ENCODE measurements at places on chromosomes 1 and 21.
A peak's percentile ranks its signal among the peaks of the same experiment; 100 is the strongest.

- no peak for DNase-seq
These were observed 12.4 kb downstream of the SKI start for GRCh38 chr1:2240270-2241156.

- DNase-seq: no peak
These were observed 70.6 kb downstream of the COQ8A start for GRCh38 chr1:227010645-227011044.

DNA sequence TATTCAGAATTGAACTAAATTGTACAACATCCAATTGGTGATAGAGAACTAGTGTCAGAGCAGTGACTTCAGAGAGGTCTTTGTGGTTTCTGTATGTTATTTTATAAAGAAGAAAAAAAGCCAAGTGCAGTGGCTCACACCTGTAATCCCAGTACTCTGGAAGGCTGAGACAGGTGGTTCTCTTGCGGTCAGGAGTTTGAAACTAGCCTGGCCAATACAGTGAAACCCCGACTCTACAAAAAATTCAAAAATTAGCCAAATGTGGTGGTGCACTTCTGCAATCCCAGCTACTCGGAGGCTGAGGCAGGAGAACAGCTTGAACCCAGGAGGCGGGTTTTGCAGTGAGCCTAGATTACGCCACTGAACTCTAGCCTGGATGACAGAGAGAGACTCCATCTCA, 90.7 kb downstream of the ASH1L start:
- DNase-seq: no peak

- DNase-seq: no peak
These were observed 783 bp upstream of the AGL start for GRCh38 chr1:99849413-99849743.

GRCh38 chr1:238242181-238242580, 351.5 kb upstream of the ZP4 start:
- DNase-seq: no peak

- no peak for DNase-seq
These were observed 68.1 kb downstream of the URB2 start for GRCh38 chr1:229694053-229694693.

DNA sequence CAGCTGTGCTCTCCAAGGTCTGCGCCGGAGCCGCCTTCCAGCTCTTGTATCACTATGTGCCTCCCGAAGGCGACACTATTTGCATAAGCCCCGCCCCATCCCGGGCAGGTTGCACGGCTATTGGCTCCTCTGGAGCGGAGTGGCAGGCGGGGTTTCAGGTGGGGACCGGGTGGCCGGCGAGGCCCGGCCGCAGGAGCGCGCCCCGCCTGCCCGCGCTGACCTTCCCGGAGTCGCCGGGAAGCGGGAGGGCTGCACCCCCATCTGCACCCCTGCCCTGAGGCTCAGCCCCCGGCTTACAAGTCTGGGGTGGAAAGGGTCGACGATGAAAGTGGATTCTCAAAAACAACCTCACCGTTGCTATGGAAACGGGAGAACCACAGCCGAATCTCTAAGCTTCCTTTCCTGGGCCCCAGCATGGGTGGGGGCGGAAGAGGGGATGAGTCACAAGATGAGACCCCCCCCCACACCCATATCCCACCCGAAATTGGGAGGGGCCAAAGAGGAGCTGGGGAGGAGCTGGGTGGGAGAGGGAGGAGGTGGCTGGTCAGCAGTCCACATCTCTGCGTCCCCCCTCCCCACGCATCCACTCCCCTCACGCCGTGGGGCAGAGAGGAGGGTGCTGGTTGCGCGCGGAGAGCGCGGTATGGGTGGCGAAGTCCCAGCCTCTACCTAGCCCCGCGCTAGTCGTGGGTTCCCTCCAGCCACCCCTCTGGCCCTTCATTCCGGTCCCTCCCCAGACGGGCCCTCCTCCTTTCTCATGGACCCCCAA, at the start of gene HPCAL4:
TSS of gene HPCAL4 (minus strand) at position 51 of the 769 bp plus-strand sequence. CDS start 6,830 bp downstream, outside the sequence.
- DNase-seq: peak; percentile 82

DNA sequence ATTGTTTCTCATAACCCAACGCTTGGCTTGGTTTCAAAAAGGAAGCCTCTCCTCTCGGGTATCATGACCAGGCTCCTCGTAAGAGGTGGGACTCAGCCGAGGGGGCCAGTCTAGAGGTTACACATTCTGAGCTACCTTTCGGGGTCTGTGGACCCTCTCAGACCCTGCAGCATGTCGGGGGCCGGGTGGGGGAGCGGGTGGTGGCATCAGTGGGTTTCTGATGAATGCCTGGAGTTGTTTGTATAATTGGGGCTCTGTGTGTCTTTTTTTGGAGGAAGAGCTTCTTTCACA, 229.3 kb downstream of the CAMTA1 start:
- DNase-seq: no peak

DNA sequence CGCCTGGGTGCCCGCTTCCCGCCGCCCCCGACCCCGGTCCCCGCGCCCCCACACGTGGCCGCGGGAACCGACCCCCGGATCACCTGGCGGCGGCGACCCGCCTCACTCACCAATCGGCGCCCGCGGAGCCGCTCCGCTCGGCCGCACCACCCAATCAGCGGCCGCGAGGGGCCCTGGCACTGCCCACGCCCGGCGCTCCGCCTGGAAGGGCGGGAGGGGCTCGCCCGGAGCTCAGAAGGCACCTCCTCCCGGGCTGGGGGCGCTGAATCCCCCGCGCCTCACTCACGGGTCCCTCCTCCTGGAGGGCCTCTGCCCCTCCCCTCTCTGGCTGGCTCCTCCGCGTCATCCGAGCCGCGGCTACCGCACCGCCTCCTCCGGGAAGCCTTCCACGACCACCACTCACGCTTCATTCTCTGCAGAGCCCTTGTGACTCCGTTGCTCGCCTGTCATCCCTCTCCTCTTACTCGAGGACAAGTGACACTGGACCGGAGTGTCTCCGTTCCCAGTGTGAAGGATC, 374 bp downstream of the SH2D5 start:
- DNase-seq: peak; percentile 44

- DNase-seq: no peak
These were observed 92.2 kb downstream of the XPR1 start for GRCh38 chr1:180724055-180724454.

GRCh38 chr1:100989306-100990077, 36.1 kb downstream of the DPH5 start:
- DNase-seq: no peak

DNA sequence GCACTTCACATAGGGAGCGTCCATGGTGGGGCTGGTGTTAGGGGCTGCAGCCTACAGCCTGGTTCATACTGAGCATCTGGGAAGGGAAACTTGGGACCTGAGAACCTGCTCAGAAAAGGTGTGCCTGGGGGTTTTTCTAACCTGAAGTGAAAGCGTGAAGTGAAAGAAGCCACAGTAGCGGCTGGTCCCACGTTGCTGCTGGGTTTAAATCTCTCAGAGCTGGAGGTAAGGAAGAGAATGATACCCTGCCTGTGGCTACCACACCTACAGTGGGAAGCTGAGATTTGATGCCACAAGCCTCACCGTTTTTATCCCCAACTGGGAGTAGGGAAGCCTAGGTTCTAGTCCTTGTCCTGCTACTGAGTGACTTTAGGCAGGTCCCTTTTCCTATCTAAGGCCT, 21.0 kb upstream of the FUCA1 start:
- no peak for DNase-seq

GRCh38 chr1:94094469-94095111, 26.4 kb downstream of the ABCA4 start:
- DNase-seq: no peak

GRCh38 chr1:29757866-29758780, 521.8 kb downstream of the PTPRU start:
- no peak for DNase-seq

DNA sequence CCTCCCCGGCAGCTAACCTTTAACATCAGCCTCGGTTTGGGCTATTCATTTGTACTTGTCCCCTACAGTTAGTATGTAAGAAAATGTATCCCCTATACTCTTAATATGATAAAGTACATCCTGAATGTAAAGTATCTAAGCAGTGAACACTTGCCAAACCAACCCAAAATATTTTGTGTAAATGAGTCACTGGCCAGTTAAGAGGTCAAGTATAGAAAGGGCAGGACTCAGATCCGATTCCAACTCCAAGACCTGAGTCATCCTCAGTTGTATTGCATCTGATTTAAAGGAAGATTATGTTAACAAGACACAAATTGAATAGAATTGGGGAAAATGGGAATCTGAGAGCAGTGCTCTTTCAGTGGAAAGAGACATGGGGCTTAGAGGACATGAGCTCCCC, 84.4 kb downstream of the CD58 start:
- DNase-seq: no peak

GRCh38 chr1:216723274-216723780, at the start of gene ESRRG:
ESRRG (minus strand) TSS chr1:216723429; CDS start chr1:216723299, 130 bp downstream.
- DNase-seq: no peak

- no peak for DNase-seq
These were observed 27.1 kb upstream of the LYST start for GRCh38 chr1:235893840-235894239.

GRCh38 chr1:69258842-69259241, 308.9 kb upstream of the LRRC7 start:
- DNase-seq: no peak

- DNase-seq: no peak
These were observed 55.7 kb upstream of the ACADM start for GRCh38 chr1:75668813-75669212.

GRCh38 chr21:35506771-35507170, 457.7 kb upstream of the RUNX1 start:
- DNase-seq: no peak

GRCh38 chr1:153402226-153402625, 11.4 kb upstream of the S100A8 start:
- DNase-seq: no peak

GRCh38 chr1:4068076-4068475, 168.0 kb upstream of the C1orf174 start:
- no peak for DNase-seq

DNA sequence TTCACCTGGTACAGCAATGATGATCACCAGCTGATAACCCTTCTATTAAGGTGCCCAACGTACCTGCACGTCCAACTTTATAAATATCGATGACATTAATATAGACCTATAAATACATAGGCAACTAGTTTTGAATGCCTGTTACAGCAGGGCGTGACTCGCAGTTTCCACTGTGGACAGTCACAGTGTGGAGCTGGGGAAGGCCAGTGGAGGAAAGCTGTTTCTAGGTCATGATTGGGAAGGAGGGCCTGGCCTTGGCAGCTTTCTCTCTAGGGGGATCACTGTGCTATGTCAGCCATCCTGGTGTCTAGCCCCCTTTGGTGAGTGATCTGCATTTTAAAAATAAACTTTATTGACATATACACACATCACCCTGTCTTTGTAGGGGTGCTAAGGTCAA, 4.4 kb upstream of the PRDM15 start:
- DNase-seq: no peak

- no peak for DNase-seq
These were observed 189.4 kb downstream of the NCAM2 start for GRCh38 chr21:21187579-21187978.

- no peak for DNase-seq
These were observed 88.5 kb upstream of the HMCN1 start for GRCh38 chr1:185645686-185646085.

GRCh38 chr21:15437883-15438282, 291.9 kb upstream of the USP25 start:
- DNase-seq: no peak

GRCh38 chr1:47495176-47495713, 57.4 kb downstream of the FOXD2 start:
- DNase-seq: no peak

DNA sequence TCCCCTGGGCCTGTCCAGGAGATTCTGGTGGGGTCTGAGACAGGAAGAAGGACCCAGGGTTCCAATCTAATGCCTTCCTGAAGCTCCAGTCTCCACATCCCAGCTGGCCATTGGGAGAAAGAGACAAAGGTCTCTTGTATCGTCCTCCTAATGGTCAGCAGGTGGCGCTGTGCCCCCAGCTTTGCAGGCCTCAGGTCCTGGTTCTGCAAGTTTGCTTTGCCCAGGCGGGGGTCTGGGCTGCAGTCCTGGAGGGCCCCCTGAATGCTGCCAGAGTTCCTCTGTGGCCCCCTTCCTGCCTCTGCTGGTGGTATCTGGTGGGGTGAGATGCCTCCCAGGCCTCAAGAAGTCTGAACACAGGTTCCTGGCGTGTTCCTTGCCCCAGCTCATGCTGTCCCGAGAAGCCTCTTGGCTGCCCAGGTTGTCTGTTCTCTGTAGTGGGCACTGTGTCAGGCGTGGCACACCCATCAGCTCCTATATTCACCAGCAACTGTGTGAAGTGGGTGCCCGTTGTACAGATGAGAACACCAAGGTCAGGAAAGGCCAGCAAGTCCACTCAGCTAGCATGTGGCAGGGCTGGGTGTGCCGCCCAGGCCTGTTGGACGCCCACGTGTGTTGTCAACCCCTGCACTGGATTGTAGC, 33.8 kb upstream of the CSF3R start:
- no peak for DNase-seq

Data from stimulated activated CD8-positive, alpha-beta memory T cell treated with anti-CD3 and anti-CD28 coated beads, Interleukin-4, amount 100 ng/mL, for 24 hours (primary cell).